ENCODE measurements at places on chromosomes 16 and 17.

GRCh38 chr16:69064124-69064763 lies 41.2 kb upstream of the HAS3 start:
- no peak for DNase-seq

- no peak for DNase-seq
These were observed 273.0 kb downstream of the CEP112 start for GRCh38 chr17:65918916-65919315.

- DNase-seq = no peak
These were observed 293.4 kb downstream of the XYLT1 start for GRCh38 chr16:17177242-17177958.

DNA sequence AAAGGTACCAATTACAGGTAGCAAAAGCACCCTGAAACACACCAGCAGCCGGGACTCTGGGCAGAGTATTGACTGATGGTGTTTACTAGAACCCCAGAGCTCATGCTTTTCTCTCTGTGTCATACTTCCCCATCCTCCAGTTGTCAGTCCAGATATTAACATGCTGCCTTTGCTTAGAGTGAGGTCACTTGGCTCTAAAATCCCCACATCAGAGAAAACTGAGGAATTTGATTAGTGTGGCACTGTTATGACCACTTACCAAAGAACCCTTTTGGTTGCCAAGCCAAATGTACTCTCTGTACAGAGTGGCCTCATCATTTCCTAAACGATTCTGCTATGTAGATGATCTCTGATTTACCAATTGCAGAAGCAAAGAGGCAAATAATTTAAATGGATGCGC lies 80.4 kb downstream of the ABCC12 start:
- no peak for DNase-seq

DNA sequence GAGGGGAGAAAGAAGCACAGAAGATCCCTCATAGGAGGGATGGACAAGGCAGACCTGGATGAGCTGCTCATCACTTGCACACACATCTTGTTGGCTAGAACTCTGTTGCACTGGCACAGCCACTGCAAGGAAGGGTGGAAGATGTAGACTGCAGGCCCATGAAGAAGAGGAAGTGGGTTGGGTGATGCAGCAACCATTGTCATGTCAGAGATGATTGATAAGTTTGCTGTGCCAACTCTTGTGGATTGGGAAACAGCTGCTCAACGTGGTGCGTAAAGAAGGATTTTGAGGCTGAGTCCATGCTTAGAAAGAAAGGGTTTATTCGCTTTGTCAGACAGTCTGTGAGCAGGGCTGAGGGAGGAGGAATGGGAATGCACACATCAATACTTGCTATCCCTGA lies 161.4 kb upstream of the MPHOSPH6 start:
- DNase-seq = no peak
